ENCODE measurements at places on chromosomes 16 and 17.
A peak's percentile ranks its signal among the peaks of the same experiment; 100 is the strongest.

GRCh38 chr17:67800495-67800928 is 24.8 kb upstream of the BPTF start:
- peak; percentile 51 for DNase-seq

- DNase-seq = no peak
Measured at GRCh38 chr16:4404967-4405696, 11.3 kb downstream of the CORO7 start.

GRCh38 chr17:38539386-38539785 is 66.4 kb downstream of the SRCIN1 start:
- no peak for DNase-seq

- no peak for DNase-seq
Measured at GRCh38 chr16:83433201-83433600, 374.6 kb upstream of the HSBP1 start.

- no peak for DNase-seq
Measured at GRCh38 chr17:4249452-4250029, 14.2 kb downstream of the ANKFY1 start.

DNA sequence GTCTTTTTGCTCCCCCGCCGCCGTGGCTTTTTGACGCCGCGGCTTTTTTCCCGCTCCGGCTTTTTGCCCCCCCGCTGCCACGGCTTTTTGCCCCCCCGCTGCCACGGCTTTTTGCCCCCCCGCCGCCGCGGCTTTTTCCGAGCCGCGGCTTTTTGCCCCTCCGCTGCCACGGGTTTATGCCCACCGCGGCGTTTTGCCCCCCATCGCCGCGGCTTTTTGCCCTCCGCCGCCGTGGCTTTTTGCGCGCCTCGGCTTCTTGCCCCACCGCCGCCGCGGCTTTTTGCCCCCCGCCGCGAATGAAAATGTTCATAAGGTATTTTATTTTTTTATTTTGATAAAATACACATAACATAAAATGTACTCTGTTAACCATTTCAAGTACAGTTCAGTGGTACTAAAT is 527.2 kb upstream of the WSB1 start:
- DNase-seq = no peak

GRCh38 chr16:21162661-21163151 is 4.2 kb downstream of the LDAF1 start:
- DNase-seq = no peak

GRCh38 chr17:28667870-28668269 is 5.9 kb downstream of the SUPT6H start:
- no peak for DNase-seq

DNA sequence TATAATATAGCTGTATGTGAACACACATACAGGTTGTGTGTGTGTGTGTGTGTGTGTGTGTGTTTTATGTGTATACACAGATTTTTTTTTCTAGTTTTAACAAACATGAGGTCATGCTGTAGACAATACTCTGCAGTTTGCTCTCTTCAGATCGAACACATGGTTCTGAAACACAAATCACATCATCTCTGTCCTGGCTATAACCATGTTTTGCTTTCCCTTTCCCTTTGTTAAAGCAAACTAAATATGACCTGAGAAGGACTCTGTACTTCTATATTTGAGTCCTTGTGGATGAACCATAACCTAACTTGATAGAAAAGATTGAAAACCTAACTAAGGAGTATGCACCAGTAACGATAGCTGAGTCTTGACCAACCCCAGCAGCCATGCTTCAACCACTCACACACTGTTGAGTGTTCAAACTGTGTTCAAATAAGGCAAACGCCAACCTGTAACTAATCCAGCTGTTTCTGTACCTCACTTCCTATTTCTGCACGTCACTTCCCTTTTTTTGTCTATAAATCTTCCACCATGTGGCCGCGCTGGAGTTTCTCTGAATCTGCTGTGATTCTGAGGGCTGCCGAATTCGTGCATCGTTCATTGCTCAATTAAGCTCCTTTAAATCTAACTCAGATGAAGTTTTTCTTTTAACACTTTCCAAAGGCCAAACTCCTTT is 303.8 kb downstream of the HS3ST3B1 start:
- DNase-seq = no peak

- DNase-seq = no peak
Measured at GRCh38 chr17:19268611-19269010, 31.4 kb downstream of the EPN2 start.

DNA sequence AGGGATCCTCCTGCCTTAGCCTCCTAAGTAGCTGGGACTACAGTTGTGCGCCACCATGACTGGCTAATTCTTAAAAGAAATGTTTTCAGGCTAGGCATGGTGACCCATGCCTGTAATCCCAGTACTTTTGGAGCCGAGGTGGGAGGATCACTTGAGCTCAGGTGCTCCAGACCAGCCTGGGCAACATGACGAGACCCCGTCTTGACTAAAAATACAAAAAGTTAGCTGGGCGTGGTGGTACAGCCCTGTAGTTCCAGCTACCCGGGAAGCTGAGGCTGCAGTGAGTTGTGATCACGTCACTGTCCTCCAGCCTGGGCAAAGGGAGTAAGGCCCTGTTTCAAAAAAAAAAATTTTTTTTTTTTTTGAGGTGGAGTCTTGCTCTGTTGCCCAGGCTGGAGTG is 173.1 kb downstream of the SEC14L1 start:
- no peak for DNase-seq

- DNase-seq = peak; percentile 73
Measured at GRCh38 chr17:39752241-39752881, 14.6 kb downstream of the GRB7 start.

GRCh38 chr16:72812672-72813071 is 235.3 kb downstream of the ZFHX3 start:
- DNase-seq = no peak

Data from renal pelvis (tissue), 12 donors.